ENCODE measurements at places on chromosomes 1 and 21.

DNA sequence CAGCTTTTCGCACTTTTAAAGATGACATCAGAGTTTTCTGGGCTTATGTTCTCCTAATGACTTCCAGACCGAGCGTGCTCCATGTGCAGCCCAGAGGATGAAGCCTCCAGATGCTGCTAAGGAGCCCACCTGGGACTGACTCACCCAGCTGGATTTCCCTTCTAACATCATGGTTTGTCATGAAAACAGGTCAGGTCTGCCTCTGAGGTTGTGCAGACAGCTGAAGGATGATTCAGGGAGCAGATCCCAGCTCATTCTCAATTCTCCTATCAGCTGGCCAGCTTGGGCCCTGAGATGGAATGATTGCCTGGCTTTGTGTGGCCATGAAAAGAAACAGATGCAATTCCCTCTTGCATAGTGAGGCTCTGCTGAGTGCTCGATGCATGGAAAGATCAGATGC is 123.9 kb upstream of the DUSP10 start:
- no peak for DNase-seq

- no peak for DNase-seq
These were observed 283.5 kb downstream of the S1PR1 start for GRCh38 chr1:101520302-101520701.

DNA sequence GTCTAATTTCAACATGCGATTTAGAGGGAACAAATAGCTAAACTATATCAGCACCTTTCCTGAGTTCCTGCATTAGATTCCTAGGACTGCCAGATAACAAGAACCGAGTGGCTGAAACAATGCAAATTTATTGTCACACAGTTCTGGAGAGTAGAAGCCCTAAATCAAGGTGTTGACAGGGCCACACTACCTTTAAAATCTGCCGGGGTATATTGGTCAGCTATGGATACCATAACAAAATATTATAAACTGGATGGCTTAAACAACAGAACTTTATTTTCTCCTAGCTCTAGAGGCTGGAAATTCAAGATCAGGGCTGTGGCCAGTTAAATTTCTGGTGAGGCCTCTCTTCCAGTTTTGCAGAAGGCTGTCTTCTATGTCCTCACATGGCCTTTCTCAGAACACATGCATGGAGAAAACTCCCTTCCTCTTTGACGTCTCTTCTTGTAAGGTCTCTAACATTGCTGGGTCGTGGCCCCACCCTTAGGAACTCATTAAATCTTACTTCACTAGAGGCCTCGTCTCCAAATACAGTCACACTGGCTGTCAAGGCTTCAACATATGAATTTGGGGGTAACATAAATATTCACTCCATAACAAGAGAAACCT is 144.3 kb downstream of the FCRL5 start:
- no peak for DNase-seq

DNA sequence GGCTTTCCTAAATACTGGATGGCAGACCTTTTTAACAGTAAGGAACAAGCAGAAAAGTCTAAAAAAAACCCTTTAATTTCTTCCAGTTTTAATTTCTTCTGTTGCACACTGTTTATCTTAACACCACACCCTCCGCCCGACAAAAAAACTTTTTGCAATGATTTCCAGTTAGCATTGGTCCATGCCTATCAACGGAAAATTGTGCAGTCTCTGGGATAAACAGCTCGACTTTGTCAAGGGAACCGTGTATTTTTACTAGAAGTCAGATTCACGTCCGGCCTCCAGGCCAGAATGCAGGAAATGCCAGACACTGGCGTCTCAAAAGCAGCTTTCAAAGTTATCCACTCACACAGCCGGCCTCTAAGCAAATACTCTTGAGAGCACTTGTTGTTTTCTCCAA is 378 bp upstream of the NUP210L start:
- DNase-seq: no peak

DNA sequence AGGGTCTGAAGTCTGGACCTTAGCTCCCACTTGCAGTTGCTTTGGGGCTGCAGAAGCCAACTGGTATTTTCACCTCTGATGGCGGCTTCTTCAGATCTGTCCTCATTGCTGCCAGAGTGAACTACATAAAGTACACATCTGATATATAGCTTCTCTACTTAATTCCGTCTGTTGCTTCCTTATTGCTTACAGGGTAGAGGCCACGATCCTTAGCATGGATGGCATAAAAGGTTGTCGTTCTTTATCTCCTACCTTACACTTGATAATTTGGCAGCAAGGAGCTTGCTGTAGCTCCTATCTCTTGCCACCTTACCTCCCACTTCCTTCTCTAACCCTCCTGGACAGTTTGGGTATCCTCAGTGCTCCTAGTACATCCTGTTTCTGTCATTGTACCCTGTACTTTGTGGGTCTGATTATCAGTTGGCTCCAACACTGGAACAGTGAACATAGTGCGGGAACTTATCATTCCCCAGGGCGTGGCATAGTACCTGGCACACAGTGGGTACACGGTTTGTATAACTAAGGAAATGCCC is 30.9 kb upstream of the NBL1 start:
- no peak for DNase-seq

DNA sequence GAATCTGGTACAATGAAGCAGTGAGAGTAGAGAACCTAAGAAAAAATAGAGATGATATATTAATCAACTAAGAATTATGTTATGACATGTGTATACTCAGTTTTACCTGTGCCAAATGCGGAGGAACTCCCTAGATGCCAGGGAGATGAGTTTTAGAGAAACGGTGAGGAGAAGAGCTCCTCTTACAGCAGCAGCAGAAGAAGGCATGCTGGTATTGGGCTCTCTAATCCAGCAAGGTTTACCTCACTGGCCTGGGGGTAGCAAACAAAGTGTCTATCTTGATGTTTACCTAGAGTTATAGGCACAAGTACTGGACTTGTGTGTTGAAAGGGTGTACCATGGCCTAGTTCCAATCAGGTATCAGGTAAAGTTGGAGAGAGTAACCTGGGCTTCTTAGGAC is 28.9 kb upstream of the DEPDC1 start:
- DNase-seq: no peak

DNA sequence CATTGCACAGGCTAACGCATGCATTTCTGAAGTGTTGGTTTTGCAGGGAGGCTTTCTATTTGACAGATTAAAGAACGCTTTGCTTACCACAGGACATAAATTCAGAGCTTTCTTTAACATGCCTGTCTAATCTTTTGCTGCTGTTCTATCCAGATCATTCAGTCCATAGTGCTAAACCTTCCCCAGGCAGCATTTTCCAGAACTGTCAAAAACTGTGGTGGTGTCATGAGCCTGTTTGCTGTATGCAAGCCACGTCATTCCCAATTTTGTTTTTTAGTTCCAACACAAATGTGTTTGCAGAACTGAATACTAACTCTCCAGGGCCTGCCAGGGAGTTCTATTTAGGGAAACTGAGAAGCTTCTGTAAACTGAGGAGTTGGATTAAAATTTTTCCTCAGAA is 390.5 kb upstream of the LYPLAL1 start:
- DNase-seq: no peak

DNA sequence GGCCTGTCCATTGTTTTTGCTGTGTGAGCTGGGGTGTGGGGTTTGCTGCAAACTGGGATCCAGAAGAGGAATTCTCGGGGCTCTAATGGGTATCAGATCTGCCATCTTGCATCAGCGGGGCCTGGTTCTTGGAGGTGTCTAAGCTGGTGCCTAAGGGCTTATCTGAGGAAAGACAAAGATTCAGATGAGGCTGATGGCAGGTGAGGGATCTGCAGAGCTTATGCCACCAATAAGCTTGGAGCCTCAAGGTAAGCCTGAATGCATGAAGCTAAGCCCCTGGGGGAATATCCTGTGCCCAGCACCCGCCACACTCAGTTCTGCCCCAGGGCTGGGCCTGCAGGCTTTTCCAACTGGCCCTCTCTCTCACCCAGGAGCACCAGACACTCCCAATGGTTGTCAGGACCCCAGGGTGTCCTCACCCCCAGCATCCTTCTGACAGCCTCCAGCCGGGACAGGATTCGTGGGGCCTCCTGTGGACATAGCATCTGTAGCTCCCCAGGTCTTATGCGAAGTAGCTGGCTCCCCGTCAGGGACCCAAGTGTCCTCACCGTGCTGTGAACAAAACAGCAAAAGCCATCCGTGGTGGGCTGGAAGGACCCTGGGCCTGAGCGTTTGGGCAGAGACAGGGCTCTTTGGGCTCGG is 9.5 kb upstream of the GSTM3 start:
- no peak for DNase-seq

- no peak for DNase-seq
These were observed 30.5 kb upstream of the NRIP1 start for GRCh38 chr21:15095326-15095725.
